ENCODE measurements at places on chromosomes 4 and X.

DNA sequence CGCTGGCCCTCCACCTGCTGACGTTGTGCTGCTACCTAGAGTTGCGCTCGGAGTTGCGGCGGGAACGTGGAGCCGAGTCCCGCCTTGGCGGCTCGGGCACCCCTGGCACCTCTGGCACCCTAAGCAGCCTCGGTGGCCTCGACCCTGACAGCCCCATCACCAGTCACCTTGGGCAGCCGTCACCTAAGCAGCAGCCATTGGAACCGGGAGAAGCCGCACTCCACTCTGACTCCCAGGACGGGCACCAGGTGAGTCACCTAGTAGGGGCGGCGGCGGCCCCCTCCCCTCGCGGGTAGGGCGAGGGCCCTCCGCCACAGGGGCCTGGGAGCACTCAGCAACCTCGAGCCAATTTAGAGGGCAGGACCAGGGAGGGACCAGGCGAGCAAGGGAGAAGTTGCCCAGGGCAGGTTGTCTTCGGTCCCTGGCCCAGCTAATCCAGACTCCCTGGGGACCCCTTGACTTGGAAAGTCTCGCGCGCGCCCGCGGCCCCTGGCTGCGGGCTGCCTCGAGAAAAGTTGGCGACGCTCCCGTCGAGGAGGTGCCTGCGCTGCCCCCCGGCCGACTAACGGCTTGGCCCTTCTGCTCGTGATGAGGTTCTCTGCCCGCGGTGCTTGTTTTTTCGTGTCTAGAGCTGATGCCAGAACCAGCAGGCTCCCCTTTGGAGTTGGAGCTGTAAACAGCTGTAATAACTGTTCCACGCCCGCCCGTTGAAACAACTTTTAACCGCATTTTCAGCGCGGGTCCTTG lies 717 bp downstream of the EDA start:
- no peak for DNase-seq

DNA sequence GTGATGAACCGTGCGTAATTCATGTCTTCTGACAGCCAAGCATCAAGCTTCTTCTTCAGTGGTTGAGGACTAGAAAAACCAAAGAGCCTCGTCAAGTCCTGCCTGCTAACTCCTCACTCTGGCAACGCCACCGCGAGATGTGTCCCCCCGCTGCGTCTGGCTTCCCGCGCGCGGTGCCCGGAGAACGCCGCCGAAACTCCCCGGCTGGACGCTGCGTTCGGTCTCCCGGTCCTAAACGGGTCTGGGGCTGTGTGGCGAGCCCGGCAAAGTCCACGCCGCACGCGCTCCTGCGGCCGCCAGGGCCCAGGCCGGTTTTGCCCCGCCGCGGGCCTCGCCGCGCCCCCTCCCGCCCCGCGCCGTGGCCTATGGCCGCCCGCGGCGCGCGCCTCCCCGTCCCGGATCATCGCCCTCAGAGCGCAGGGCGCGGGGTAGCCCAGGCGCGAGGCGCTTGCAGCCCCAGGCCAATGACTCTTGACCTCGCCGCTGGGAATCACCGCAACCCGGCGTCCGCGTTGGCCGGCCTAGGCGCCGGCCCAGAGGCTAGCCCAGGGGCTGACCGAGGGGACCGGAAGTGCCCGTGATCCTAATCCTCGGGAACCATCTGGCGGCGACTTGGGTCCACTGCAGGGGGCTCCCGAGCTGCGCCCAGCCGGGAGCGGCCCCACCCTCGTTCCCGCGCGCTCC lies at the start of gene AADAT:
Gene AADAT, minus strand, starts transcription at position 289 of the 684 bp plus-strand sequence. Its CDS starts 266 bp downstream, at position 23.
- DNase-seq, result no peak

- no peak for DNase-seq
Observed at GRCh38 chrX:108250654-108251579, 159.3 kb downstream of the ATG4A start.

- no peak for DNase-seq
Observed at GRCh38 chr4:122742933-122743829, 10.7 kb downstream of the BBS12 start.

GRCh38 chr4:147408189-147408588 lies 72.7 kb upstream of the EDNRA start:
- no peak for DNase-seq

DNA sequence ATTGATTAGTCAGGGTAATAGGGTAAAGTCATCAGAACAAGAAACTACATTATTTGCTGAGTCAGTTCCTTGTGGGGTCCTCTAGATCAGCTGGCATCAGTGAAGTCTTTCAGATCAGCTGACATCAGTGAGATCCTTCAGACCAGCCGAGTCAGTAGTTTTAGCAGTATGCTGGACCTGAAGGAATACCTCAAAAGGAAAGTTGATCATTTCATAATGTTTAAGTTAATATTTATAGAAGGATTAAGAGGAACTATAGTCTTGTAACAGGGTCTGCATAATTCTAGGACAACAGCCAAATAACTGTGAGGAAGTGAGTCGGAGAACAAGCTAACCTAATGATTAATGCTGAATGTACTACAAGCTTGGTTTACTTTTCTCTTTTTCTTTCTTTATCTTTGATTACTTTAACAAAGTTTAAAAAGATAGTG lies 958 bp upstream of the UGT2B7 start:
- DNase-seq, result no peak

DNA sequence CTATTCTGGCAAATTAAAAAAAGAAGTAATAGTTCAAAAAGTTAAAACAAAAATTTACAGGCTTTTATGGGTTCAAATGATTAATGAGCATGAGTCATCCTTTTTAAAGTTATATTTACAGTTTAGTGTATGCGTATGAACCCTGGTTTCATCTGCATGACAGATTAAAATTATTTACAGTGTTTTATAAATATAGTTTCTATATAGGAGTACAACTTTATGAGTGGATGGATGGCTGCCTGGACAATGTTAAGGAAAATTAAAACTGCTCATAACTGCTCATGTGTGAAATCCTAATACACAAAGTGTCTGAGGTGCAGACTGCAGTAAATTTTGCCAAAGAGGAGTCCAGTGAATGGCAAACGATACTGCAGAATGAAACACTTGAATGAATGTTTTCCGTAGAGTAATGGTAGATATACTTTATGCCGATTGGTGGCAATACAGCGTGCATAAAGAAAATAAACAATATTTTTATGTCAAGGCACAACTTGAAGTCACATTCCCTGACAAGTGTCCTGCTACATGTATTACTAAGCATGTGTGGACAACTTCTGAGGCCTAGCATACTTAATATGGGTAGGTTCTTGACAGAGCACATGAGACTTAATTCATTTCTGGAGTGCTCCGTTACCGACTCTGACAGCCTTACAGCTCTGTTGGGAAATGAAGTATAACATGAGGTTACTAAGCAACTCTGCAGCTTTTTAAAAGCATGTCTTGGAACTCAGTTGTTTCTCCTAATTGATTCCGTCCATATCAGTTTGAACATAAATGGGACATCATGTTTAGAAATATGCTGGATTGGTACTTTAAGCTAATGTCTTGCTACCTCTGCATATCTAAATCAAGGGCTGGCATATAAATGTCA lies 985.6 kb upstream of the PCDH7 start:
- no peak for DNase-seq

DNA sequence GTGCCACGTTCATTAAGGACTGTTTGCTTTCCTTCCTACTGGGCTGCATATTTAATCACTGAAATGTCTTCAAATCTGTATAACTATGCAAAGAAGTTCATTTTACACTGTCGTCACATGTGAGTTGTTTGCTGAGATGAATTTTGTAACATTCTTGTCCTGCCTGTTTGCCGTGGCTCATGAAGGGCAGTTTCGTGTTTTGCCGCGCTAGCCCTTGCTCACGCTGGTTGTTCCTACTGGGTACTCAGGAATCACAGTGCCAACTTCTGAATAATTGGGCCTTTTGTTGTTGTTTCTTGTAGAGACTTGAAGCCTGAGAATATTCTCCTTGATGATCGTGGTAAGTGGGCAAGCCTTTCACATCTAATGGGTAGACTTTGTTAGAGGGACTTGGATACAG lies 52.2 kb downstream of the HTT-AS start:
- DNase-seq, result no peak

GRCh38 chr4:184506527-184507121 lies 32.3 kb upstream of the IRF2 start:
- no peak for DNase-seq

DNA sequence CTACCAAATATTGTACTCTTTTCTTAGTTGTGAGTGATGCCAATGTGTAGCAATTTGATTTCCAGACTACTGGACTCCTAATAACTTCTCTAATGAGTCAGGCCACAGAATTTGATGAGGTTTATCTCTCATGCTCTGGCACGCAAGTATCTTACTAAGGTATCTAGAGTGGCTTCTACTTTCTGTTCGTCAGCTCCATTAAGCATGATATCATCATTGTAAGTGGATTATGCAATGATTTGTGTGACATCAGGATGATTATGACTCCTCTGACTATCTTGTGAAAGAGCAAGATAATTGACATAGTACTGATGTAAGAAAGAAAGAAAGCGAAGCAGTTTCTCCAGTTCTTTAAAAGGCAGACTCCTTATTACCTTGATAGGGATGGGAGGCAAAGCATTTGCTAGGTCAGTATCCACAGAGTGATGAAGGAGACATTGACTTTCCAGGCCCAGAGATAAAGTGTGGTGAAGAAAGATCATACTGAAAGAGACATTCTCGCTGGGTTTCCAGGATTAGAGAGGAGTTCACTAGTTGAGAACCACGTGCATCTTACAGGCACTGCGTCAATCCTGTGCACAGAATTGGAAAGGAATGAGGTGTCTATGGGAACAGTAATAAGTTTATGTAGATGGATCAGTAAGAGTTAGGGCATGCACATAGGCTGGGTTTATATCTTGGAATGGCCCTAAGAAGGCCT lies 161.9 kb upstream of the STK26 start:
- no peak for DNase-seq

DNA sequence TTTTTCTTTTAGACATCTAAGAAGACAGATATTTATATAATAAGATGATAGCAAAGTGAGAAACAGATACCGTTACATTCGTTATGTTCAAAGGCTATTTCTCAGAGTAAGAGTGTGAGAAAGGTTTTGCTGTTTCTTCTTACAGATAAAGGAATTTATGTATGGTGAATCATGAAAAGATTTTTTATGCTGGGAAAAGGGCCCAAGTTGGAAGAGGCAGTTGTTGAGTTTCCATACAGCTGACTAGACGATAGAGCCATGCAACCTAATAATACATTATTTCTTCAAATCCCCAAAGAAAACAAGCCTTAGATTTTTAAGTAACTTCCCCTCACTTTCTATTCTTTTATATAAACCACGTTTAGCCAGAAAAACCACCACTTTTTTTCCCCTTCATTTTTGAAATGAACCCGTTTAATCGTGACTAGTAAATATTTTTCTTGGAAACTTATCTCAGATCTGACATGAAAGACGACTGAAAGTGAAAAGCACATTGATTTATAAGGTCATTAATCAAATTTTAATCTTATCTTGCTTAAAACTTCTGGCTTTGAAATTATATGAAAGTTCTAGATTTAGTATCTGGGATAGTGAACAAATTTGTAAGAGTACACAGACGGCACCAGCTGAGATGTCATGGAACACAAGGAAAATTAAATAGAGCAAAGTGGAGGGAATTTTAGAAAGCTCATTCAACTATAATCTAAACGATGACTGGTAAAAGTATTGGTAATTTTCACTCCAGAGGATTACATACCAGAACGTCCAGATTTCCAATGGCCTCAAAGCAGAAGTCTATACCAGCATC lies 10.9 kb downstream of the ADH6 start:
- DNase-seq, result no peak

- no peak for DNase-seq
Observed at GRCh38 chr4:123127218-123127617, 204.8 kb upstream of the NUDT6 start.

GRCh38 chr4:16817286-16817685 lies 81.2 kb downstream of the LDB2 start:
- no peak for DNase-seq

DNA sequence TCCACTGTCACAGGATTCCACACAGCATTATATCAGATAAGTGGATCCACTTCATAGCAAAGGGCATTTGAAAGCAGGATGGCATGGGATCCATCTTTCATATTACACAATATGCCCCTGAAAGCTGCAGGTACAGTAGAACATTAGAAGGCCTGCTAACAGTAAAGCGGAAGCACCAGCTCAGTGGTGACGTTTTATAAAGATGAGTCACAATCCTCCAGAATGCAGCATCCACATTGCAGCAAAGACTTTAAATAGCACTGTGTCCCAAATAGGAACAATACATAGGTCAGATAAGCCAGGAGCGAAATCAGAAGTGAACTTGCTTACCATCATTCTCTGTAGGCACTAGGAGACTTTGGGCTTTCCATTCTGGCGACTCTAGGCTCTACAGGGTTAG lies 609.5 kb upstream of the FAT1 start:
- no peak for DNase-seq

DNA sequence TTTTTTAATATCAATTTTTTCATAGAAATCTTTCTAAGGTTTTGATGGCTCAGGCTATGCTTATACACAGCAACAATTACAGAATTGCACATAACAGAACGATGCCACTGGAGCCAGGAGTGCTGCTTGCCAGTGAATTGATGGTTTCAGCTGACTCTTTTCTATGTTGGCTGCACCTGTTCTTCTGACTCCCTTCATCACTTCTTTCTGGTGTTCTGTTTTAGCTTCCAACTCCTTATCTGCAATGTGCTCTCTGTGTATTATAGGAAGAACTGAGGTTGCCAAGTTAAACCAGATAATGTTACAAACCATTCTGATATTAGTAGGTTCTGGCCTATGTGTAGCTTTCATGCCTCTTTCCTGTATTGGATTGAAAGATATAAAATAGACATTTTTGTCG lies 11.6 kb upstream of the VEGFD start:
- DNase-seq, result no peak

DNA sequence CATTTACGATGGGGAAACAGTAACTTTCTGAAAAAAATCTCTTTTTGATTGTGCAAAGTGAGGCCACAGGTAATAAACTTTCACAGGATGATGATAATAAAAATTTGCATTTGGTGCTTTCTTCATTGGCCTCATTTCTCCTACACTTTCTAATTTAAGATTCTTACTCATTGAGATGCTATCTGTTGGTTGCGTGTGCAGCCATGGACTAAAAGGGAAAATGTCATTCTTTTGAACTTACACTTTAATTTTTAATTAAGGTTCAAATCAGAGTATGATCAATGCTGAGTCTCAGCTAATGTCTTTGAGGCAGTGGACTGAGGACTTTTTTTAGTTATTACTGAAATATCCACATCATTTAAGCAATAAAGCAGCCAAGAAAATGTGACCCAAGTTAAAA lies 87.6 kb downstream of the SEL1L3 start:
- DNase-seq, result no peak

DNA sequence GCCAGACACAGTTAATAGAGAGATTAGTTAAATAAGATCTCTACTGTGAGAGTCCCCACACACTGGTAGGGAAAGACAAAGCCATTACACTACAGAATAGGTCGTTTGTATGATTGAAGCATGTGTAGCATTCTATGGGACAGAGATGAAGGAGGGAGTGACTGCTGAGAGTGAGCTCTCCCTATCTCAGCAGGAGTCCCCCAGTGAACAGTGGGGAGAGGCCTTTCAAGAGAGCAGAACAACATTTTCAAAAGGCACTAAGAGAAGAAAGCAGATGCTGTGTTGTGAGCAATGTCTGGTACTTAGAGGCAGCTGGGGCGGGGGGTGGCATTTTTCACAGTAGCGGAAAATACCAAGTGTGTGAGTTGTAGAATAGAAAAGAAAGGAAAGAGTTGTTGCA lies 413.6 kb downstream of the AFF2 start:
- DNase-seq, result no peak

GRCh38 chr4:65617416-65617815 lies 52.9 kb downstream of the EPHA5 start:
- no peak for DNase-seq
